ENCODE measurements at places on chromosomes 3 and 15. TPM values are rescaled to one million over a fixed set of nuclear protein-coding genes. Genes with fewer than 3 reads are reported as not detected.

- no peak for DNase-seq
Measured at GRCh38 chr15:72890043-72890442, 106.5 kb upstream of the ADPGK start.

- DNase-seq: no peak
Measured at GRCh38 chr3:143464850-143465249, 345.3 kb downstream of the CHST2 start.

- no peak for DNase-seq
Measured at GRCh38 chr3:131491775-131492174, 11.0 kb downstream of the MRPL3 start.

- DNase-seq: no peak
Measured at GRCh38 chr3:162111861-162112260, 615.3 kb downstream of the OTOL1 start.

MORC1 gene
- total RNA-seq: not detected

All from type B pancreatic cell (in vitro differentiated cells).